ENCODE measurements at places on chromosomes 16 and 17.

DNA sequence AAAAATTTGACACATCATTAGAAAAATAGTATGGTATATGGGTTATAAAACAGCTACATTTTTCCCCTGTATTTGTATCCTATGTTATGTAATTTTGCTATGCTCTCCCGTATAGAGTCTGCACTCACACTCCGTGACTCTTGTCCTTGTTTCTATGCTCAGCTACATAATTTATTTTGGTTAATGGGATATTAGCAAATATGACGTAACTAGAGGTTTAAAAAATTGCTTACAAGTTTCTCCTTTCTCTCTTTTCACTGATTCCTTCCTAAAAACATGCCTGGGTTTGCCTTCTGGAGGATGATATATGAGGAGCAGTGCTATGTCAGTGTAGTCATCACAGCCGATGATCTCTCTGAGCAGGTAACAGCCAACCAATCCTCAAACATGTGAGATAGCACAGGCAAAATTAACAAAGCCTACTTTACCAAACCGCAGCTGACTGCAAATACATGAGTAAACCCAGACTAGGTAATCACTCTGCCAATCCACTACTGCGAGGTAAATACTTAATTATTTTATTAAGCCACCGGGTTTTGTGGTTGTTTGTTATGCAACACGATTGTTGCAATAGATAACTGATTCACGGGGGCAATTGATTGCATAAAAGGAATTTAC is 126.9 kb downstream of the KIF2B start:
- no peak for DNase-seq

DNA sequence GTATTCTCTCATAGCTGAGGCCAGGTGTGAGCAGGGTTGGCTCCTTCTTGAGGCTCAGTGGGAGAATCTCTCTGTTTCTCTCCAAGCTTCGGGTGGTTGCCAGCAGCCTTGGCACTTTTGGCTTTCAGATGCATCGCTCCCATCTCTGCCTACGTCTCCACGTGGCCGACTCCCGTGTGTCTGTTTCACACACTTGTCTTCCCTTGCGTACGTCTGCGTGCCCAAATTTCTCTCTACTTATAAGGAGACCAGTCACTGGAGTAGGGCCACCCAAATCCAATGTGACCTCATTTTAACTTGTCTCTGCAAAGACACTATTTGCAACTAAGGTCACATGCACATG is 14.7 kb downstream of the OSBPL7 start:
- no peak for DNase-seq

GRCh38 chr17:5531085-5531418 is 44.7 kb downstream of the MIS12 start:
- no peak for DNase-seq

DNA sequence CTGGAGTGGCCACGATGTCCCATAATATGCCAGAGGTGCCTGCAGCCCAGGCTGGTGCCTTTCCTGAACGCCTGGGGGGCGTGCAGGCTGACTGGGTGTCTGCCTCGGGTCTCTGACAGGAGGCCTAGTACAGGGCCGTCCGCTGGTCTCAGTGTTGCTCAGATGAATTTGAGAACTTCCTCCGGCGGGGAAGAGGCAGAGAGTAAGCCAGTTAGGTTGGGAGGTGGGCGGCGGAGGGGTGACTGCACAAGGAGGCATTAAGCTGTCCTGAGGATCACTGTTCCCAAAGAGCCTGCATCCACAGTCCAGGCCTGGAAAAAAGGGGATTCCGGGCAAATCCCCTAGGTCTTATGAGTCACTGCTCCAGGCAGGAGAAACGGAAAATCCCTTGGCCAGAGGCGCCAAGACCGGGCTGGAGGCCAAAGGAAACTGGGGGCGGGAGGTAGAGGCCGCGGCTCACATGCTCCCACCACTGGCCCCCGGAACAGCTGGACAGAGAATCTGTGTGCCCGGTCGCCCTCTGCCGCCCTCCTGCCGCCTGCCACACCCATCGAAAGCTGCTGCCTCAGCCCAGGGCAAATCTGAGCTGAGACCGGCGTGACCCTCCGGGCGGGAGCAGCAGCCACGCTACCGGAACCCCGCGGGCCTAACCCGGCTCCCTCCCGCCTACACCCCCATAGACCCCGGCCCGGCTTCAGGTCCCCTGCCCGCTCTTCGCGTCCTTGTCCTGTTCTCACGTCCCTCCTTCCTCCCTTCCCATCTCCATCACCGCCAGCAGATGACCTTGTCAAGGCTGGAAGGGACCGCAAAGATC is 1.2 kb downstream of the TRIM47 start:
- DNase-seq = no peak

- DNase-seq = no peak
Measured at GRCh38 chr17:9890124-9890523, 14.9 kb downstream of the RCVRN start.

DNA sequence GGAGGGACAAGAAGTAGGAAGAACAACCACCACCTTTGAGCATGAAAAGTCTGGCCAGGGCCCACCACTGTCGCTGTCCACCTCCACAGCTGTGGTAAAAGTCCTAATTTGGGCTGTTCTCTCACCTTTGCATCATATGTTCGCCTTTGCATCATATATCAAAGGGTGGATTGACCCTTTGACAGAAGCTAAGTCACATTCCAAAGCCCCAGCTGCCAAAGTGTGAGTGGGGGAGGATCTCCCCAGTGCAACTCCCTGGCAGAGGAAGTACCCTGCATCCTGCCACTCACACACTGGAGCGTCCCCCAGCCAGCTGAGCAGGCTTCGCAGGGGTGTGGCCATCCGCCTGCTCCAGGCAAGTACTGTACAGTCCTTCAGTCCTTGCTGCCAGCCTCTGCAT is 12.7 kb upstream of the SPECC1 start:
- no peak for DNase-seq

GRCh38 chr17:326010-326621 is 26.5 kb downstream of the RPH3AL start:
- DNase-seq = no peak

GRCh38 chr17:77736721-77737120 is 221.8 kb upstream of the TNRC6C start:
- DNase-seq = no peak

- no peak for DNase-seq
Measured at GRCh38 chr16:81004646-81005353, 1.9 kb downstream of the CMC2 start.

- DNase-seq = no peak
Measured at GRCh38 chr16:74831467-74831866, 56.8 kb upstream of the FA2H start.

GRCh38 chr17:67025216-67025792 is 19.1 kb upstream of the CACNG1 start:
- no peak for DNase-seq

DNA sequence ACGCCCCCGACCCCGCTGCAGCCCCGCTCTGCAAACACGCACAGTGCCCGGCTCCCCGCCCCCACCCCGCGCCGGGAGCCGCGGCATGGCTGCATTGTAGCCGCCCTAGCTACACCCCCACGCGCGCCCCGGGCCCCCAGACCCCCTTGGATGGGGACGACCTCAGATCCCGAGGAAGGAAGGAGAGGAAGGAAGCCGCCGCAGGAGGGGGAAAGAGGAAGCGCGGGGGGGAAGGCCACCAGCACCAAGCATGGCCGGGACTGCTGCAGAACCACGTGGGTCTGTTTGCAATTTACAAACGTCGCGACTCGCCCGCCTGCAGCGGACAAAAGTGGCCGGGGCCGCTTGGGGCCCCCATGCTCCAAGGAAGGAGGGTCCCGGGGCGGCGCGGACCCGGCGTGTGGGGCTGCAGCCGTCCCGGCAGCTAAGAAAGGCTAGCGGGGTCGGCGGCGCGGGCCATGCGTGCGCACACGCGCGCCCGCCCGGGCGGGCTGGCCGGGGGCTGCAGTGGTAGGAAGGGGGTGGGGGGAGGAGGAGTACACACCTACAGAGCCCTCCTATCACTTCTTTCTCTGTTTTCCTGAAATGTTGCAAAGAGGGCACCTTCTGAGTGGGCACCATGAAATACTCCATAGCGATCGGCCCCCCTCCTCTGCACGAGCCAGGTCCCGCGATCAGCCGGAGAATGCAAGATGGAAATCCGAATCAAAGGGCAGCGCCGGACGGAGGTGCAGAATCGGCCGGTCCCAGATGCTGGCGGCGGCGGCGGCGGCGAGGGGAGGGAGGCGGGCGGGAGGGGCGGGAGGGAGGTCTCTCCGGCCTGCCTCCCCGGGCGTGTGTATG is 488 bp downstream of the TFAP4 start:
- DNase-seq = no peak

DNA sequence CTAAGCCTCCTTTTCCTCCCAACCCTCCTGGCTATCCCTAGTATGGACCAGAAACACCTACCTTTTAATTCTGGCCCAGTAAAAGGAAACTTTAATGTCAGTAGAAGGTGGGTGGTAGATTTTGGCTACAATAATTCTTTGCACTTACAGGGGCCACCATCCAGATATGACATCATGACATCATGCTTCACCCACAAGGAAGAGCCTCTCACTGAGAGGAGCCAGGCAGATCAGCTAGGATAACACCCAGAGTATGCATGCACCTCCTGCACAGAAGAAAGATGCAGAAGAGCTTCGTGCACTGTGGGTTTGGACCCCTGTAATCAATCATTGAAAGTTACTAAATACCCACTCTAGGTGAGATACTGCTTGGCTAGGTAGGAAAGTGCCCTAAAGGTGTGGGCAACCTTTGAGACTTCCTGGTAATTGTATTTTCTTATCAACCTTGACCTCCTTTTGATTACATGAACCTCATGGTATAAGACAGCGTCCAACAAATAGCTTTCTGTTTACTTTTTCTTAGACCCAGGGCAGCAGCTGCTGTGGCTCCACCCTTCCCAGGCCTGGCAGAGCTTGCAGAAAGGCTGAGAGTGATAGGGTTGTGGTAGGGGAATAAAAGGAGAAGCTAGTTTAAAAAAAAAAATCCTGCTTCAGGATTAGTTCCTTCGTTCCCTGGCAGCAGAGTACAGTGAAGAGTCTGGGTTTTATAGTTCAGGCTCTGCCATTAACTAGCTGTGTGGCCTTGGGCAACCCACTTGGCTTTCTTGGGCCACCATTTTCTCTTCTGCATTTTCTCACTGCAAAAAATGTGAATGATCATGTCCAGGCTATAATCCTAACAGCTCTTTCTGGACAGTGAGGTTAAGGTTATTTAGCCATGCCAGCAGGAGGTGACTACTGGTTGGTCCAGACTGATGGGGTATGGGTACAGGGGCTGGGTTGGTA is 6.2 kb downstream of the MAP3K14 start:
- DNase-seq = no peak

DNA sequence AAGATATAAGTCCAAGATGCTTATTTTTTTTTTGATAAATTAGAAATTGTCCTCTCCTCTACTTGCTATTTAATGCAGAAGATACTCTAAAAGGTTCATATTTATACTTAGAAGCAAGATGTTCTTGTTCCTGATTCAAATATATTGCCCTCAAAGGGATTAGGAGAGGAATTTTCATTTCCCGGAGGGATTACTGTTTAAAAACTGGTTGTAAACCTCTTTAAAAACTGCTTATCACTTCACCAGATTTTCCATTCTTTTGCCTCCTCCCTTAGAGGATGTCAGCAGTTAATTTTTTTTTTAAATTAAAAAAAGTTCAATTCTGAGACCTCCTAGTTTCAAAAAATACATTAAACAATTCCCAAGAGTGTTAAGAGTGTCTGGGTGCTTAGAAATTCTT is 2.8 kb downstream of the TENT4B start:
- no peak for DNase-seq

- DNase-seq = no peak
Measured at GRCh38 chr17:17196776-17197175, 9.4 kb downstream of the PLD6 start.

GRCh38 chr17:21313320-21313719 is 28.8 kb downstream of the MAP2K3 start:
- DNase-seq = no peak

DNA sequence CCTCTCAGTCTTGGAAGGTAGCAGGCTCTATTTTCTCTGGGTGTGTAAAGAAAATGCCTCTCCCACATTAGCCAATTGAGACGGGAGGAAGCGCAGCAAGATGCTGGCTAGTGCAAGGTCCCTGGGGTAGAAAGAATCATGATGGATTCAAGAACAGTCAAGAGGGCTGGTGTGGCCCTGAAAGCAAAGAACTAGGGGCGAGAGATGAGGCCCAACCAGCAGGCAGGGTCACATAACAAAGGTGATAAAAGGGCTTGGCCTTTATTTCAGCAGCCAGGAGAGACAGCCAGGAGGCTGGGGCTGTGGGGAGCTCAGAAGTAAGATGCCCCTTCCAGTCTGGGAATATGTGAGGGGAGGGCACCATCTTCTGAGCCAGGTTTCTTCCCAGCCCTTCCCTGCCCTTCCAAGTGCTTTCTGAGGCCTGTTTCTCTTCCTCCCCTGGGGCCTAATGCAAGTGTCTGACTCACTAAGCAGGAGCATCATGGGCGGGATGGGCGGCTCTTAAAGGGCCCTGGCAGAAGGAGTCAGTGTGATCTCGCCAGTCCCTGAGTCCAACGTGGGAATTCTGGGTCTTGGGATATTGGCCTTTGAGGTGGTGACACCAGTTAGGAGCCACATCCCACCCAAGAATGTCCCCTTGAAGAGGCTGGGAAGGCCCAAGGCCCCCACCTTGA is 3.9 kb upstream of the NLRC5 start:
- DNase-seq = no peak

GRCh38 chr16:66026211-66026610 is 340.3 kb upstream of the CDH5 start:
- DNase-seq = no peak

- no peak for DNase-seq
Measured at GRCh38 chr16:24966634-24967033, 48.5 kb downstream of the ARHGAP17 start.

GRCh38 chr17:57940653-57941329 is 14.4 kb downstream of the CUEDC1 start:
- no peak for DNase-seq

DNA sequence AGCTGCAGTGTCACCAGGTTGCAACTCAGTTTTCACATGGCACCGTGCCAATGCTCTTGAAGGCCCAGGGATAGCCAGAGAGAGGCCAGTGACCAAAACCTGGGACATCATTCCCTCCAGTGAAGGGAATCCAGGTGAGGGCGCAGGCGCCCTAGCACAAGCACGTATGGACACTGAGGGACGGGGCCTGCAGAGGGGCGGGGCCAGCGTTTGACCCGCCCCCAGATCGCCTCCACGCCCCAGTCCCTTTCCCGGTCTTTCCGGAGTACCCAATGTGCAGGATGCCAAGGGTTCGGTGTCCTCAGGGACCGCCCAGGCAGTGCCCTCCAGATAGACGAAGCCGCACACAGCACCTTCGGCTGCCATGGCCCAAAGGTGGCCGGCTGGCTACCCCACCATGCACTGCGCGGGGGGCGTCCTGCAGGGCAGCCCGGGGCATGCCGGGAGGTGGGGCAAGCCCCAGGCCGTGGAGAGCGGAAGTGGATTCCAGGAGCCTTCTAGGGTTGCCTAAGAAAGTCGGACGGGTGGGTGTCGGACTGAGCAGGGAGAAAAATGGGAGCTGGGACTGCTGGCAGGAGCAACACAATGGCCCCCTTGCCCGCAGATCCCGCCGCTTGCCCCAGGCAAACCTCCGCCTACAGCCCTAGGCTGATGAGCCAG is 4.6 kb downstream of the SLC12A4 start:
- DNase-seq = no peak
